Right lung (tissue), 10 donors: ENCODE measurements at places on chromosomes 7 and 10. TPM values are rescaled to one million over a fixed set of nuclear protein-coding genes. Genes with fewer than 3 reads are reported as not detected.

Gene SEPTIN14
- 0.38 TPM for polyA plus RNA-seq

Gene SLC13A1
- polyA plus RNA-seq = not detected

Gene LRRTM3
- polyA plus RNA-seq = 3.9 TPM

GRCh38 chr7:152173372-152174070, 148.0 kb downstream of the GALNT11 start:
- no peak for DNase-seq

- DNase-seq = no peak
Observed at GRCh38 chr10:132486539-132487121, 51.0 kb upstream of the INPP5A start.

DNA sequence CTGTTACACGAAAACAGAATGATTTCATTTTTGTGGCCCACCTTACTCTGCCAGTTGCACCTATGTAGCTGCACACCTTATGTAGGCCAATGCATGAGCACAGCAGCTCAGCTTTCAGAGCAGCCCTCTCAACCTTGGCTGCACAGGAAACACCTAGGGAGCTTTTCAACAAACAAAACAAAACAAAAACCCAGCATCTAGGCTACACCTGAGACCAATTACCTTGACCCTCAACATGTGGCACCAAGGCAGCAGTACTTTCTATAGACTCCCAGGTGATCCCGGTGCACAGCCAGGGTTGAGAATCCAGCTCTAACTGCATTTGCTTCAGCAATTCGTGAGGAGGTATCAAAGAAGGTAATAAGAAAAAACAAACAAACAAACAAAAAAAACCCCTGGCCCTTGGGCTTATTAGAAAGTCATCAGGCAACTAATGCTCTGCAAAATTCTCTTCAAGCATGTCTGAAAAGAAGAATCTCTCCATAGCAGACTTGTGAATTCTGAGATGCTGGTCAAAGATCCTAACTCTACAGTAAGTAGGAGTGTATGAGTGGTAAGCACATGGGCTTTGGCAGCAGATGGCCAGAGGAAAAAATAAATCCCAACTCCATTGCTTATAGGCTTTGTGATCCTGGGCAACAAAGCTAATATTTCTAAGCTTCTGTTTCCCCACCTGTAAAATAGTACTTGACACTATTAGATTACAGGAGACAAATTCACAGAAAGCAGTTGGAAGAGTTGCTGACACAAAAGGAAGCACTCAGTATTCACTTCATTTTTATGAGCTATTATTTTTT, 113.4 kb upstream of the NOBOX start:
- no peak for DNase-seq

DNA sequence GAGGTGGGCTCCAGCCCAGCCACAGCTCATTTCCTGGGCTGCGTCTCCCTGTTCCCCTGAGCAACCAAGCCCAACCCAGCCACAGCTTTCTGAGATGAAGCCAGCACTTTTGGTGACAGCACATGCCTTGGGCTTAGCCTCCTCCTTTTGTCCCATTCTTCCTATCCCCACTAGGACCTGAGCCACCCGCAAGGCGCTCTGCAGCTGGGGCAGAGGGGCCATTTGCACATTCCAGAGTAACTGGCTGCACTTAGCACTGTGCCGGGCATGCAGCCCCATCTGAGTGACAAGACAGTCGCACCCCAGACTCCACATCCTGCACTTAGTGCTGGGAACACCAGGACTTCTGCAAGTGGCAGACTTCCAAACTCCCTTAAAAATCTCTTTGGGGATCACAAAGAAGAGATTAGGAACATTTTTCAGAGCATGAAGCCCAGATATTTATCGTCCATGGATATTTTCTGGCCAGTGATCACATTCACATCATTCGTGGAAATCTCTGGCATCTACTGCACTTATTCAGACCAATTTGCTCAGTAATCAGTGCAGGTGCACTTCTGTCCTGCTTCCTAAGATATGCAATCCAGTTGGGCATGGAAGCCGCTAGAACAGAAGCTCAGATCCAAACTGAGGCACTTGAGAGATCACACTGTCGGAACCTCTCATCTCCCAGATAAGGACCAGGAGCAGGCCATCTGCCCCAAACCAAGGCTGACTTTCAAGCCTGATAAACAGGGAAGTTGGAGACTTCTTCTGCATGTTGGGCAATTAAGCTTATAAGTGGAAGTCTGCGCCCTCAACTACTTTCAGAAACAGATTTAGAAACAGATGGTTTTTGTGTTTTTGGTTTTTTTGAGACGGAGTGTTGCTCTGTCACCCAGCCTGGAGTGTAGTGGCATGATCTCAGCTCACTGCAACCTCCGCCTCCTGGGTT, 26.4 kb downstream of the CHST15 start:
- no peak for DNase-seq

DNA sequence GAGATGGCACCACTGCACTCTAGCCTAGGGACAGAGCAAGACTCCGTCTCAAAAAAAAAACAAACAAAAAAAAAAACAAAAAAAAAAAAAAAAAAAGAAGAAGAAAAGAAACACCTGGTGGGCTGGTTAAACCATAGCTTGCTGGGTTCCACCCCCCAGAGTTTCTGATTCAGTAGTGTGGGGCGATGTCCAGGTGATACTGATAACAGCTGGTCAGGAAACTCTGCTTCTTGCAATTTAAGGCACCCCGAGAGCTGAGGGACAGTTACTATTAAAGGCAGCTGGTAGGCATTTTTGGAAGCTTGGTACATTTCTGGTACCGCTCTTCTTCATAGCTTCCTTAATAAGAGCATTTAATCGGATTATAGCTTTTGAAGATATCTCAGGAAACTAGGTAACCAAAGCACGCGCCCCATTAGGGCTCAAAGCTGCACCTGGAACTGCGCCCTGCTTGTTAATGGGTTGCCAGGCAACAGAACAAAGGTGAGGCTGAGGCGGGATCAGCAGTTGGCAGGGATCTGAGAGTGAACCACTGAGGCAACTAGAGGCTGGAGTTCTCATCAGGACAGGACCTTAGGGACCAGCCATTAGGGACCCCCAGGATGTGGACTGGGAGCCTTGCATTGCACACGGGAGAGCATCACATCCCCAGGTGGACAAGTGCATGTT, 6.5 kb upstream of the SDK1 start:
- DNase-seq = peak; percentile 28

DNA sequence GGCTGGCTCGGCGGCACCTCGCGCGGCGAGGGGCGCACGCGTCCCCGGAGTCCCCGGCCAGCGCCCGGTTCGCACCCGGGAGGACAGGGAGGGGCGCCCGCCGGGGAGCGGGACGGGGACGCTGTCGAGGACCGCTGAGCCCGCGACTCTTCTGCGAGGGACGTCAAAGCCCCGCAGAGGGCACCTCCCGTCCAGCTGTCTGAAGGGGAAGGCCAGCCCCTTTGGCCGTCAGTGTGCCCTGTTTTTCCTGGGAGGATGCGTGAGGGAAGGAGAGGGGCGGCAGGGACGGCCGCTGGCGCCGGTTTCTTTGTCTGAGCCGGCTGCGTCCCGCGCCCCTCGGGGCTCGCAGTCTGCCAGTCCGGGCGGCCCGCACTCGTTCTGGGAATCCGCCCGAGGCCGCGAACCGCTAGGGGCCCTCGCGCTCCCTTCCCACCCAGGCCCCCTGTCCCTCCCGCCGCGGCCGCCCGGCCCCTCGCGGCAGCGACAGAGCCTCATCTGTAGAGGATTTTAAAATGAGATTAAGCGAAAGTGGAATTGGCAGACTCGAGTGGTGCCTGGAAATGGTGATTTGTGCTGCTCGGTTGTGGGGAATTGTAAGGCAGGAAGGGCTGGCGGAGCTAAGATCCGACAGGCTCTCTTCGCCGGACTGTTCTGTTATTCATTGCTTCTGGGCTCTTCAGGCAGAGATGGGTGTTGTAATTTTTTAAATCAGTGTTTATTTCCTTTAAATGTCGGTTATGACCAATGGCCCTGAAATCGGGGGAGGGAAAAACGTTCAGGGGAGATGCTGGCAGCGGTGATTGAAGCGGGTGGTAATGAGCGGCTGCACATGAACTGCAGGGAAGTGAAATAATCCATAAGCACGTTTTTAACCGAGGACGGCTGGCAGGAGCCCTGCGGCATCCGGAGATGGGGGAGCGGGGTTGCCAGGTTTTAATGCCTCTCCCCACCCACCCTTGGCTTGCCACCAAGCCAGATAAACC, 618 bp upstream of the RELN start:
- DNase-seq = peak; percentile 23

DNA sequence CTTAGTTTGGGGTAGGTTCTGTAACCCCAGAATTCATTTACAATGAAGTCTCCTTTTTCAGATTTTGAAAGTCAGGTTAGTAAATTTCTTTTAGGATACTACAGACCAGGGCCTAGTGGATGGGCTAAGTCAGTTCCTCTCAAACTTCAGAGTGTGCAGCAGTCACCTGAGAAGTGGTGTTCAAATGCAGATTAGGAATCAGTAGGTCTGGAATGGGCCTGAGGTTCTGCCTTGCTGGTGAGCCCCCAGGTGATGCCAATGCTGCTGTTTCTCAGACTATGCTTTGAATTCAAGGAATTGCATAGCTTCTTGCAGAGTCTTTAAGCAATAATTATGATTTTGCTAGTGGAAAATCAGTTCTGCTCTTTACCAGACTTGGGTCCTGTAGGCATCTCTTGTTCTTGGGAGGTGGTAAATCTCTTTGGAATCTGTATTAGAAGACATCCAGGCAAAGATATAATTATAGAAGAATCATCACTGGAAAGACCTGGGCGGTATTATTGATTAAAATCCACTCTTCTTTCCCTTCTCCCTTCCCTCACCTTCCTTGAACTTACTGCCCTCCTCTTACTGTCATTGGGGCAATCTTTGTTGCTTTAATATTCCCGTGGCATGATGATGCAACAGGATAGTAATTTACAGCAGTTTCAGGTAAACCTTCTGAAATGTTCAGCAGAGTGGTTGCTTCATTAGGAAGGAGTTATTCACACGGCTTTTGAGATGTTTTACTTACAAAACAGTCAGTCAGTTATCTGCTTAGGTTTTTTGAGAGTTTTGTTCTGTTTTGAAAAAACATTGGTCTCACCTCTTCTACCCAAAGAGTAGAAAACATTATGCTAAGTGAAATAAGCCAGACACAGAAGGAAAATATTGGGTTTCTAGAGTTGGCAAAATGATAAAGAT, 87.2 kb downstream of the NRF1 start:
- DNase-seq = no peak

DNA sequence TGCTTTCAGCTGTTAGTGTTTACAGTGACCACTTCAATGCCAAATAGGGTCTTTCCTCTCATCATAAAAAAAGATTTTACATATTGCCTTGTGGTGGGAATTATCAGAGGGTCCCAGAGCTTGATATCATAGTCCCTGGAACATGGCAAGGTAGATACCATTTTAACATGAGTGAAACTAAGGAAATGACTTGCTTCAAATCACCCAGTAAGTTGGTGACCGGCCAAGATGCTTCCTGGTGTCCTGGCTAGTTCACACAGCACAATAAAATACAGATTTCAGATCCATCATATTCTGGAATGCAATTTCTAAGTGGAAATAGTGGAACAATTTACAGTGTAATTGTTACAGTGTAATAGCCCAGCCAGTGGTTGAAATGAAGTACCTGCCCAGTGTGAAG, 36.6 kb downstream of the CNNM1 start:
- DNase-seq = no peak

DNA sequence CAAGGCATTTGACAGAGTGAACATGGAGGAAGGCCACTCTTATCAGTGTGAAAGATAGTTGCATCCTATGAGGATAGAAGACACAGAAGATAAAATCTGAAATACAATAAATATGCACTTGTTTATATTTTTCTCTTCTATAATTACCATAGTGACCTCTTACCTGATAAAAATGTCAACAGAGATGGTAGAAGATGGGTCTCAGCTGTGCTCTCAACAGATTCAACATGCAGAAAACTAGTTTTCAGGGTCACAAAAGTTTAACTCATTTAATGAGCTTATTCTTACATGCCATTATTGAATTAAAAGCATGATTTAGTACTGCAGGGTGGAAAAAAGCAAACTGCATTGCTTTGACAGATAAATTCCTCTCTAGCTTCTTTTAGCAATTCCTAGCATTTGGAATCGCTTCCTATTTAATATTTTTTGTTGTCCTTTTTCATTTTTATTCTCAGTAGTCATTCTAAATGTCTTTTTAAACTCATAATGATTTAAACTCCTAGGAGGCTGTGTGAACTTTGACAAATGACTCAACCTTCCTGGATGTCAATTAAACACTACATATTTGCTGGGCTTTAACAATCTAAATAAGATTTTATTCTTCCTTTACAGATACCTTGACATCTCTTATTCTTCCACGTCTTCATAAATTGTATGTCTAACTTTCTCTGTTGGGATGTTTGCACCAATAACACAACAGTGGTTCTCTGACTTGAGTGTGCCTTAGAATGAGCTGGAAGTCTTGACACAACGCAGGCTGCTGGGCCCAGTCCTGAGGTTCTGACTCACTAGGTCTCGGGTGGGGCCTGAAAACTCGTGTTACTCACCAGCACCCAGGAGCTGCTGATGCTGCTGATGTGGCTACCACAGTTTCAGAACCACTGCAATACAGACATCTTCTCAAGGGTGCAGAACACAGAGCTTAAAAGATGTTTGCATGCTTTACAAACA, 565.5 kb upstream of the IGFBP3 start:
- no peak for DNase-seq

DNA sequence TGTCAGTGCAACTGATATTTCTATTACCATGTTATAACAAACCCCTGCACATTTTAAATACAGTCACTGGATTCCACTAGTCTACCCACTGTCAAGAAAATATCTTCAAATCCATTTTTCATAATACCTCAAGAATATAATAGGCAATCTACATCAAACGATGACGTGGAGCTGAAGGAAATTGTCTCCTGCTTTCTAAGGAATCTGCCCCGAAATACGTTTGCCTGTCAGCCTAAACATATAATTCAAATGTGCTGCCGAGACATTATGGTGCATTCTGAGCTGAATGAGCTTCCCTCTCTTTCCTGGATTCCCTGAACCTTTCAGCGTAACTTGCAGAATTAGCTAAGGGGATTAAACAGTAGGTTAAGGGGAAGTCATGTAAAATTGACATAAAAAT, 306.8 kb downstream of the SORCS1 start:
- DNase-seq = no peak

DNA sequence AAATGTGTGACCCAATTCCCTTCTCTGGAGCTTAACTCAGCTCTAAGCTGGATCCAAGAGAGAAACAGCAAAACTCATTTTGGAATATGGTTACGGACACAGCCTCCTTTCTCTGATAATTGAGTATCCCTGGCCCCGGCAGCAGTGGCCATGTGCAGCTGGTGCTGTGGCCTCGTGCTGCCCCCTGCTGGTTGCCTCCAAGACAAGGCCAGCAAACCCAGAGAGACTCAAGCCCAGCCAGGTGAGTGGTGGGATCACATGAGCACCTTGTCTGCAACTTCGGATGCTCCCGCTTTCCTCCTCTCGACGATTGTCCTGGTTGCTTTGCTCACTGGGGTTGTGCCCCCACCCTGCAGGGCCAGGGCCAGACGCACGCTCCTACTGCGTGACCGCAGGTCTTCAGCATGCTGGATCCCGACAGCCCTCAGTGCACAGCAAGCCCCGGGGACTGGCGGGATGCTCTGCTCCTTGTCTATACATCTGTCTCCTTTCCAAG, 19.4 kb downstream of the SFTPD start:
- DNase-seq = peak; percentile 75

GRCh38 chr7:7830122-7830878, 111.9 kb upstream of the RPA3 start:
- DNase-seq = peak; percentile 21
